ENCODE measurements at places on chromosomes 1 and 21.

DNA sequence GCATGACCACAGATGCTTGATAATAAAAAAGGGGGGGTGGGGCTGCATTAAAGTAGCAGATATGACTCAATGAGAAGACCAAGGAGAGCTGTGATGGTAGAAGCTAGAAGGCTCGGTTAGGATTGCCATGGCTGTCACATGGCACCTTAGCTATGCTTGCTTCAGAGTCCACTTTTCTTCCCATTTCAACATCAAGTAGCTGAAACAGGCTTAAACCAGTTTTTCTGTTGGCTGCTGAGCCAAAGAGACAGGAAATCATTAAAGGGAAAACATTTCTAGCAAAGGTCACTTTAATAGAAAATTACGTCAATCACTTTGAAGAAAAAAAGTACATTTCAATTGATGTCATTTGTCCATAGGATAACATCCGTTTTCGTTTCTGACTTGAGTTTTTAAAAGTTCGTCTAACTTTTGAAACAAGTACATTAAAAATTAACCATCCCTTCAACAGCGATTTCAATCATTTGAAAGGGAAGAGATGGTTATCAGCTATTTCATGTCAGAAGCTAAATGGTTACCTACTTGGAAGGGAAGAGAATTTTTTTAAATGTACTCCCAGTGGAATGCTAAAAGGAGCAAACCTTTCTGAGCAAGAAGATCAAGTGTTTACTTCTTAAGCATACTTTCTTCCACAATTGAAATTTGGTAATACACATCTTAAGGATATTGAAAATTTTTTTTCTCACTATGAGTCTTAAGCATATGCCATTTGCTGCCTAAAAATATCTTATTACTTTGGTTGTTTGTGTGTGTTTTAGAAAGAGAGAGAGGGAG, 488.1 kb upstream of the PRMT6 start:
- no peak for DNase-seq

DNA sequence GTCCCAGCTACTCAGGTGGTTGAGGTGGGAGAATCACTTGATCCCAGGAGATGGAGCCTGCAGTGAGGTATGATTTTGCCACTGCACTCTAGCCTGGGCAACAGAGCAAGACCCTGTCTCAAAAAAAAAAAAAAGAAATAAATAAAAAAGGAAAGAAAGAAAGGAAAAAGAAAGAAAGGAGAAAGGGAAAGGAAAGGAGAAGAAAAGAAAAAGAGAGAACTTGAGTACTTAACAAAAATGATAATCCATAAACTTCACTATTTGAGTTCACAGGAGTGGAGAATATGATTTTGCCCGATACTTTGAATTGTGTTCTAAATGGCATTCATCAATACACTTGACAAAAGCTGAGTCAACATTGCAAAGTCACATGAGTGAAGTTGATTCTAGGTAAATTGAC, 23.8 kb upstream of the ZNF281 start:
- DNase-seq: no peak

GRCh38 chr1:208604295-208604694, 360.1 kb upstream of the PLXNA2 start:
- no peak for DNase-seq

DNA sequence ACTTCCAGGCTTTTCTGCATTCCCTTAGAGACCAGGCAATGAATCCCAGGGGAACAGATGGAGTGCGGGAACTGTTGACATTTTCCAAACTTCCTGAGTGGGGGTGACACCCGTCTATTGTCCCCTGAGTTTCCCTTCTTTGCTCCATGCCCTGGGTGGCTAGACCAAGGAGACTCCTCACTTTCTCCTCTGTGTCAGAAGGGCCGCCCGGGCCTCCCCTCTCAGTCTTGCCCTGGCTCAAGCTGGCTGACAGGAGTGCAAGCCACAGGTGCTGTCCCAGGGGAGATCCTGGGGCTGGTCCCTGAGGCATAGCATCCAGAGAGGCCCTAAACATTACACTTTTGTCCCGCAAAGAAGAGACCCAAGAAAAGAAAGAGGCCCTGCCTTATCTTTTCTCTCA, 62.8 kb downstream of the DDX20 start:
- DNase-seq: no peak

DNA sequence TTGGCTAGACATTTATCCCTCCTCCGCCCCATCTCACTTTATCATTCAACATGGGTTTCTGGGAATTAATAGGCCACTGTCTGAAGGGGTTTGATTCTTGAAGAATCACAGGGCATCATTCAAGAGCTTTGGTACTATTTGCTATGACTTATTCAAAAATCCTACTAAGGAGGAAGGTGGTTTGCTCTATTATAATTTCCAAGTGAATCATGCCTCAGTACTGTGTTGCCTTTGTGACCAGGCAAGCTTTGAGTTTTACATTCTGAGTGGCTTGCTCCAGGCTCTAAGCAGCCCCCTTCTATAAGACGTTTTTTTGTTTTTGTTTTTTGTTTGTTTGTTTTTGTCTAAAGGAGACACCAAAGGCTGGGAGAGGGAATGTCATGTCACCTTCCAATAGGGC, 2.6 kb downstream of the C1orf21 start:
- DNase-seq: no peak

GRCh38 chr1:37449936-37450335, 24.4 kb upstream of the ZC3H12A start:
- DNase-seq: no peak

- no peak for DNase-seq
Observed at GRCh38 chr1:65630855-65631254, 161.8 kb upstream of the PDE4B start.

DNA sequence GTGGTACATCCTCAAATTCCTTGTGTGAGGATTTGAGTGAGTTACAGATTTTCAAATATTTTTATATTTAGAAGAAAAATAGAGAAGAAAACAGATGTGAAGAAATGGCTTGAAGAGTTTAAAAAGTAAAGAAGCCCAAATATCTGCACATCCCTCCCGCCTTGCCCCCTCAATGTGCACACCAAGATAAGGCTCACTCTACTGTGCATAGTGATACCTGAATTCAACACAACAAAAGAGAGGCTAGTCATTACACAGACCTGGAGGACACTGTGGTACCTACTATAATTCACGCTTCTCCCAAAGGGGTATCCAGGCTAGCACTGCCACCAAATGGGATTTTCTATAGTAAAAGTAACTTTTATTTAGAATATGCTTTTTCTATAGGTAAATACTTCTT, 44.0 kb upstream of the SYT2 start:
- DNase-seq: no peak

- DNase-seq: no peak
Observed at GRCh38 chr1:220189750-220190347, 82.4 kb downstream of the RAB3GAP2 start.

DNA sequence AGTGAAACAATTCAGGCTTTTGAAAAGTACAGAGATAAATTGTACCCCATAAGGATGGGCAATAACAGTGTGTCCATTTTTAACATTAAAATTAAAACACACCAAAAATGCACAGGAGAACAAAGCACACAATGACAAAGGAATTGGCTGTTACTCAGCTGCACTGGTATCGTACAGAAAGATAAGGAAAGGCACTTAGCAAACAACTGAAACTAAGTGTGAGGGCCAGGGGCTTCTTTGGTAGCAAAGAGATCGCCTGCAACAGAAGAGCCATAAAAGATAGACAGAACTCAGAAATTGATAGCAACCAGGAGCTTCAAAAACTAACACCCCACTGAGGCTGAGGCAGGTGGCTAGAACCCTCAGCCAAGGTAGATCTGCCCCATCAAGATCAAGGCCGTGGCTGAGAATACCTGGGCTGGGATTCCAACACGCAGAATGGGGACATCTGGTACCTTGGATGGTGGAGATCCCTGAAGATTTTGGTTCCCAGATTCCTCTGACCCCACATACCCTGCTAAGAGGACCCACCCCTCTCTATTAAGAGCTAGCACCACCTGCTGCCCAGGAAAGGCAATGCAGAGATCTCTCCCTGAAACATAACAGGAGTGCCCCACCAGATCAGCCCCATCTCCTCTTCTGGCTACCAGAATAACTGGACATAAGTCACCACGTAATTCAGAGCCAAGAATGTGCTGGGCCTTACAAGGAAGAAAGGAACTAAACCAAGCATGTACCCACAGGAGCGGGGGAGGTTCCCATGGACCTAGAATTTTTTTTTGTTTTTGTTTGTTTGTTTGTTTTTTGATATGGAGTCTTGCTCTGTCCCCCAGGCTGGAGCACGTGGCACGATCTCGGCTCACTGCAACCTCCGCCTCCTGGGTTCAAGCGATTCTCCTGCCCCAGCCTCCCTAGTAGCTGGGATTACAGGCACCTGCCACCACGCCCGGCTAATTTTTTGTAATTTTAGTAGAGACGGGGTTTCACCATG, 16.2 kb downstream of the PLEKHO1 start:
- DNase-seq: no peak

- no peak for DNase-seq
Observed at GRCh38 chr1:233244183-233244582, 51.3 kb downstream of the PCNX2 start.

DNA sequence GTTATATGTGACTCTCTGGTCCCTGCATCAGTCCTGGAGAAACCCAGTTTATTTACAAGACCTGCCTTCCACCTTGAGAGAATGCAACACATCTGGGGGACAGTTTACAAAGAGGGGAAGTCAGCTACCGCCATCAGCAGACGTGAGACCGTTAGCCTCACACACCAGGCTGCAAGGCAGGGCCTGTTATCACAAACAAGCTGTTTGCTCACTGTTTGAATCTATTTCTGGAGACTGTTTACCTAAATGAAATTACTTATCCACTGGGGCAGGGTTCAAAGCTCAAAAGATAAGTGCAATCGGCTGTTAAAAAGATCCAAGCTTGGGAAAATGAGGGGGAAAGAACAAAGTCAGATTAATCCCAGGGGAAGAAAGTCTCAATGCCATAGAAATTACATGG, 134.4 kb downstream of the ZNF281 start:
- DNase-seq: no peak

All from stimulated activated CD8-positive, alpha-beta memory T cell treated with anti-CD3 and anti-CD28 coated beads, Interleukin-15, amount 100 ng/mL, for 48 hours (primary cell).